Stimulated activated CD4-positive, alpha-beta T cell treated with anti-CD3 and anti-CD28 coated beads, Interleukin-4, amount 100 ng/mL, for 1 hour (primary cell): ENCODE measurements at places on chromosomes 5 and 9.

- DNase-seq: no peak
Observed at GRCh38 chr5:74966141-74967026, 86.0 kb downstream of the GCNT4 start.

DNA sequence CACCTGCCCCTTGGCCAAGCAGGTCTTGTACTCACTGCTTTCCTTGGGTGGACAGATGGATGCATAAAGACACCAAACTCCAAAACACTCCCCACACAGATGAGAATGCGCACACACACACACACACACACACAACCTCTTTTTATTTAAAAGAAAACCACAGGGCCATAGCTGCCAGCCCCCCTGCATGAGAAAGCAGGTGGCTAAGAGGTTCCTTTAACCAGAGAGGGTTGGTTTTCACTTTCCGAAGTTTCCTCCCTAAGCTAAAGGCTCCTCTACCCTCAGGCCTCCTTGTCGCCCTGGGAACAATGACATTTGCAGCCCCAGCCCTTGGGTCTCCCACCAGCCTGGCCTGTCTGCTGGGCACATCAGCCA, 11.1 kb downstream of the NR5A1 start:
- DNase-seq: no peak

DNA sequence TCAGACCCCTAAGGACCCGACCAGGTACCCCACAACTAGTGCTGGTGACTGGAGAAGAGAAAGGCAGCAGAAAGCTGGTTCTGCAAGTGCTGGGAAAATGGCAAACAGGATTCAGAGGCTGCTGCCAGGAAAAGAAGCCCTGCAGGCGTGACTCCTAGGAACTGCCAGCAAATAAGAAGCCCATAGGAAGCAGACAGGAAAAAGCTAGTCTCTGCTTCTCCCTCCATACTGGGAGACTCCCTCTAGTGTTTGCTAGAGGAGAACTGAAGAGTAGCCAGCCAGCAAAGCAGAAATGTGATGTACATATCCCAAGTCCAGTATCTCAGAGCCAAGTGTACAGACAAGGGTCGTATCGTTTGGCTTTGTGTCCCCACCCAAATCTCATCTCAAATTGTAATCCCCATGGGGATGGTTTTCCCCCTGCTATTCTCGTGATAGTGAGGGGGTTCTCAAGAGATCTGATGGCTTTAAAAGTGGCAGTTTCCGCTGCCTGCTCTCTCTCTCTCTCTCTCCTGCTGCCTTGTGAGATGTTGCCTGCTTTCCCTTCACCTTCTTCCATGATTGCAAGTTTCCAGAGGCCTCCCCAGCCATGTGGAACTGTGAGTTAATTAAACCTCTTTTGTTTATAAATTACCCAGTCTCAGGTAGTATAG, 38.1 kb upstream of the TUSC1 start:
- no peak for DNase-seq

DNA sequence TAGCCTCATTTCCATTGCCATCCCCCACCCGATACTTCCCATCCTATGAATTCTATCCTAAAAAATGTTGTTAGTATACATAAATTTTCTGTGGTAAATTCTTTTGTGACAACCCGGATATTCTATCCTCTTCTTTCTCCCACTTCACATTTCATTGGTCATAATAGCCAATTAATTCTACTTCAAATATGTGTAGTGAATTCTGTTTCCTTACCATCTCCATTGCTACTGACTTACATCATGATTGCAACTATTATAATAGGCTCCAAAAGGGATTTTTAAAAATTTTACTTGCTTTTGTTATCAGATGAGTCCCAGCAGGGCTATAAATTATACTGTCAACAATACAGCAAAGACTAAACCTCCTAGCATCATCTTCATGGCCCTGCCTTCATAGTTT, 1326.8 kb downstream of the PTPRD start:
- no peak for DNase-seq

DNA sequence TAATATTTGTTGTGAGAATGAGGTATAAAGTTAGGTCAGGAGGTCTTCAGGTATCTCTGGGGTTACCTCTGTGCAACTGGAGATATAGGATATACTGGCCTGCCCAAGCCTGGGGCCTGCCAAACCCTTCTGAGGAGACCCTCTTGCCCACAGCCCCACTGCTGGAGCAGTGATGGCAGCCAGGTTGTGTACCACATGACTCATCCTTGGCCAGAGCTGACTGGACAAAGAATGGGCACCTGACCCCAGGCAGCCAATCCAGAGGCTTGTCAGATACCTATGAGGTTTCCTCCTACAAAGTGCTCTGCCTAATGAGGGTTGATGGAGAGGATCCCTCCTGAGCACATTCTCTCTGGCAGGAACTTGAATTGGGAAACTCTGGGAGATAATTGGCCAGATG, 56.1 kb upstream of the TBC1D2 start:
- DNase-seq: no peak

DNA sequence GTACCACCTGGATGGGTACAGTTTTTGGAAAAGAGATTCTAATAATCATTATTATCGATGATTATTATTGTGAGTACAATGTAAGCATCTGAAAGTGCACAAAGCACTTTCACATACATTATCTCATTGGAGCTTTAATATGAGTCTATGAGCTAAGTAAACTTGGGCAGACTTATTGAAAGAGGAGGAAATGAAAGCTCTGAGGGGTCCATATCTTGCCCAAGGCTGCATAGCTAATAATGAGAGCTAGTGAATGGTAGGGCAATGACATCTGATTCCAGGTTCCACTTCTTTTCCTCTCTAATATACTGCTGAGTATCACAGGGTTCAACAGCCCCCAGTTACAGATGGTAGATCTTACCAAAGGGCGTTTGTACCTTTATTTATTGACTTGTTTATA, 26.1 kb downstream of the TIMD4 start:
- no peak for DNase-seq

- peak; percentile 35 for DNase-seq
Observed at GRCh38 chr5:963673-964531, 44.7 kb upstream of the NKD2 start.

GRCh38 chr5:92119110-92119509, 736.0 kb upstream of the ARRDC3 start:
- DNase-seq: no peak

- DNase-seq: no peak
Observed at GRCh38 chr5:95934207-95934804, 27.3 kb downstream of the ELL2 start.

DNA sequence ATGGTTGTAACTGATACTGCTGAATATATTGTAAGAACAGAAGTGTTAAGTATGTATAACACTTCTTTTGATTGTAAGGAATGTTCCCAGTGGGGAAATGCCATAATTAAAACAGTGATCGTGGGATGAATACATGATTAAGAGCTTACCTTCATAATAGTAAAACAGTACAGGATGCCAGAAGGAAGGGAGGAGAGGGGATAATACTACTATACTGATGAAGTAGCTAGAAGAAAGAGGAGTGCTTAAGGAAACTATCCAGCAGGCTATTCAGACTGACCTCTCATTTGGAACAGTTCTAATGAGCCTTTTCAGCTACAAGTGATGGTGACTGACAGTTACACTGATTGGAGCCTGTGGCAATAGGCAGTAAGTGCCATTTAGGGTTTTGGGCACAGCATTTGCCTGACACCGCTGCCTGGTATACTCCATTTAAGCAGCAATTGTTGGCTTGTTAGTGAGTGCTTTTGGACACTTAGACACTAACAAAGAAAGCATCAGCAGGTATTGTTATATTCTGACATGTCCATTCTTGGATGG, 33.8 kb upstream of the KDM4C start:
- DNase-seq: no peak

- no peak for DNase-seq
Observed at GRCh38 chr5:159330131-159330800, at the start of gene IL12B. IL12B (minus strand) TSS chr5:159330487; CDS start chr5:159326782, 3,705 bp downstream.

DNA sequence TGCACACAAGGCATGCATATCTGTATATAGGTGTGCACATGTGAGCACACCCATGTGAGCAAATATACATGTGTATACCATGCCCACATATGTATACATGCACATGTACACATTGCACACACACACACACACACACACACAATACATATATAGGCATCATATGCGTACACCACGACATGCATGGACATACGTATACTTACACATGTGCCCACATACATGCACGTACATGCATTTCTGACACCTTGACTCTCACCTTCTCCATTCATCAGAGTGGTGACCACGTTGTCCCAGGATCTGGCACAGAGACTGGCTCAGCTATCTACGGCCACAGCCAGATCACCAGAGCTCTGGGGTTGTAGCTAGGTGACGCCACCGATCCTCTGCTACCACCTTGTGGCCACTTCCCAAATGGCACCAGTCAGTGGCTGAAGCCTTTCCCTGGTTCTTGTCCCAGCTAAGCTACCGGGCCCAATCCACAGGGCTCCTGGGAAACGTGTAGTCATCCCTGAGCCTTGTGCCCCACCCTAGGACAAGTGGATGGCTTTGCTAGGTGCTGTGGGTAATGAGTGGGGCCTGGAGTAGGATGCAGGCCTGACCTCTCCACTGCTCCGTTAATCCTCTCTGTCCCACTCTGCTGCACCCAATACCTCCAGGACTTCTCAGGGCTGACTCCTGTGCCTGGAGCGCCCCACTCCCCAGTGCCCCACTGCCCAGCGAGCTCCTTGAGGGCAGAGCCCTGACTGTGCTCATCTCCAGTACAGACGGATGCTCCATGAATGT, 194.4 kb downstream of the RGS3 start:
- peak; percentile 80 for DNase-seq

DNA sequence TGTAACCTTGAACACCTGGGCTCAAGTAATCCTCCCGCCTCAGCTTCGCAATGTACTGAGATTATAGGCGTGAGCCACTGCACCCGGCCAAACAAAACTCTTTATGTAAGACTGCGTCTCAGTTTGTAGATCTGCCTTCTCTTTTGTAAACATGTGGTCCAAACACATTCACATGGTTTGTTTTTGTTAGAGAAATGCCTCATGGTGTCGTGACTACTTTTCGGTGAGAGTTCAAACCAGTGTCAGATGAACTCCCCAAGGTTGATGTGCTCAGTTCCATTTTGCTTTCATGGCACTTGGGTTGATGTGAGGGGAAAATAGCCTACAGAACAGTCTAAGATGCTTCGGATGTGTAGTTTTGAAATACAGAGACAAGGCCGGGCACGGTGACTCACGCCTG, 231.6 kb downstream of the GOLPH3 start:
- DNase-seq: no peak

DNA sequence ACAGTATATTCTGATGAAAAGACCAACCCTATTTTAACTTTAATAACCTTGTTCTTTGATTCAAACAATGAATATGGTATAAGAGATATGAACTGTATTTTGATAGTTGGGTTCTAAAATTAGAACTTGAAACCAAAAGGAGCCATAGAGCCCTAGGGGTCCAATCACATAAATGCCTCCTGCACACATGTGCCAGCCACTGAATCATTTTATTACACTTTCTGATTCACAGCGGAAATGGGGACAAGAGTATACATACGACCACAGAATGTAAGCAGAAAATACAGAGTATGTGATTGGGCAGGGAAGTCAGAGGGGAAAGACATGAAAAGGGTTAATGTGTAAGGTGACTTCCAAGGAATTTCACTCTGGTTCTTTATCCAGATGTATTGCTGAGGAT, 1000.2 kb downstream of the NR2F1-AS1 start:
- no peak for DNase-seq

GRCh38 chr9:129869585-129870501, 34.6 kb downstream of the USP20 start:
- no peak for DNase-seq

DNA sequence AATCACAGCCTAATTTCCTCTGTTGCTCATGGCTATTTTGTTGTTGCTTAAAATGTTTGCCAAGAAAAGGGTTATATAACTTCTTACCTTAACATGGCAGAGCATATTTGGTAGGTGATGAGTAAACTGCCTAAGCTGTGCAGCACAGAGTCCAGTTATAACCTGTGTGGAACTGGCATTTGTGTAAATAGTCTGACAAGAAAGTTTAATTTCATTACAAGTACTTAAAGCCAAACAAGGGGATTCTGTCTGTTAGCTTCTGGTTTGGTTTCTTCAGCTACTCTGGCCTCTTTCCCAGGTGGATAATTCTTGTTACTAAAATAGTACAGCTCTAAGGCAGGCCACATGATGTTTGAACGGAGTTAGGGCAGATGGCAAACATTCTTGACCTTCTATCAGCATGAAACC, 72.2 kb downstream of the PTCD2 start:
- no peak for DNase-seq

DNA sequence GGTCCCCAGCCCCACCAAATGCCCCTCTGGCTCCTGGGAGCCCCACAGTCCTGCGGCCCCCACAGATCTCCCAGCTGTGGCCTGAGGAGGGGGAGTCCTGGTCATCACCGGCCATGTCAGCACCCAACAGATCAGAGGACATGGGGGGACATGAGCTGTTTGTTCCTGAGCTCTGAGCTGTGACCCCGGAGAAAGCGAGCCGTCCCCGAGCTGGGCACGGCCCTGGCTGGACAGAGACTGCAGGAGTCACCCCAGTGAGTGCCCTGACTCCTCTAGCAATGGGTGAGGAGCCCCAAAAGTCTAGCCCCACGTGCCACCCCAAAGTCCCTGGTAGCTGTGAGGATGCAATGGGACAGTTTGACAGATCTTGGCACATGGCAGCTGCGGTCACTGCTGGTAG, 25.7 kb downstream of the CCDC187 start:
- DNase-seq: no peak

GRCh38 chr9:83964973-83965349, 15.1 kb downstream of the HNRNPK start:
- DNase-seq: no peak

DNA sequence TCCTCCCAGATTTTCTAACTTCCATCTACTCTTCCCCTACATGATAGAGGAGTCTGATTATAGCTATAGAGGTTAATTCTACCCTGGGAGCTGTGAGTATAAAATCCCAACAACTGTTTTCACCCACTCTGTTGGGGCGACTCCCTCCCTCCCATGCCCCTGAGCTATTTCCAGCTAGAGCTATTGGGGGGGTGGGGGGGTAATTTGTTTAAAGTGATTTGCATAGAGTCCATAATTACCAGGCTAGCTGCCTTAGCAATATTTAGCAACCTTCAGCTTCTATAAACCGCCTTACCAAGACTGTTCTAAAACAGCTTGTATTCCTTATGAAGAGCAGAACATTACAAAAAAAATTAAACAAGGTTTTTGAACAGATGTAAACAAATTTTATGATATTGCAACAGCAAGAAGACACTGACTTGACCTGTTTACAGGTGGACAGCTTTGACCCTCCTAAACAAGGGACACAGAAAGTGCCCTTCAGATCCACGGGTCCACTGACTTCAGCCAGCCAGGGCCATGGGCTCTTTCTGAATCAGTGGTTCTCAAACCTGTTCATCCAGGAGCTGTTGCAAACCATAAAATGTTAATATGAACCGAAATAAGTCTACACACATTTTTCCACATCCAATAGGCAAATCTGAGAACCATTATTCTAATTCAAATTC, 98.2 kb downstream of the OTULIN start:
- no peak for DNase-seq

DNA sequence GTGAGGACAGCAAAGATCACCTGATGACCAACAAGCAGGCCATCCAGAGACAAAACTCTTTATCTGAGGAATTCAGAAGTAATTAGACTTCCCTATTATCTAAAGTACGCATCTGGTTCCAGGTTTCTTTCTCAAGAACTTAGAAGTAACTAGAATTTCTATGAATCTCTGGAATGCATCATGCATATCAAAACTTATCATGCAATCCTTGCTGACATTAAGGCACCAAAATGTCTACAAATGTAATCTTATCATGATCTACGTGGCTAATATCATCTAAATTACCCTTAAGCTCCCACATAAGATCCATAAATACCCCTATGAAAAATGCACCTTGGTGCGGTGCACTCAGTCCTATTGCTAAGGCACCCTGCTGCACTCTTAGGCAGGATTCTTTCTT, 488.1 kb upstream of the TLE4 start:
- no peak for DNase-seq

GRCh38 chr5:35438288-35438687, 179.4 kb upstream of the SPEF2 start:
- DNase-seq: no peak
